ENCODE measurements at places on chromosomes 5 and 9.
A peak's percentile ranks its signal among the peaks of the same experiment; 100 is the strongest.

GRCh38 chr9:133126697-133127339, 5.8 kb upstream of the RALGDS start:
- DNase-seq, result no peak

DNA sequence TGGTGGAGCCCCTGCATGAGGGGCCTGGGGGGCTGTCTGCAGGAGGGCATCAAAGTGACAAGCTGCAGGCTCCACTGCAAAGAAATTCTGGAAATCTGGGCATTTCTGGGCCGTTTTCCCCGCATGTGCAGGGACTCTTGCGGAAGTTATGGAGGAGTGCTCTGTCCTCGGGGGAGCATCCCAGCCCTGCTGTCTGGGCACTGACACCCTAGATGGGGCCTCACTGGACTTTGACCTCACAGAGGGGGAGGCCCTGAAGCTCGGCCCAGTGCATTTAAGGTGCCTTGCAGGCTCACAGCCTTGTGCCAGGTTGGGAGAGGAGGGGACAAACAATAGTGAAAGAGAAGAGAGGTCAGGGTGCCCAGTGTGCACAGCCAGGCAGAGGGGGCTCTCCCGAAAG, 35.4 kb downstream of the LHX3 start:
- no peak for DNase-seq

GRCh38 chr5:120101771-120102170, 362.3 kb upstream of the PRR16 start:
- no peak for DNase-seq

DNA sequence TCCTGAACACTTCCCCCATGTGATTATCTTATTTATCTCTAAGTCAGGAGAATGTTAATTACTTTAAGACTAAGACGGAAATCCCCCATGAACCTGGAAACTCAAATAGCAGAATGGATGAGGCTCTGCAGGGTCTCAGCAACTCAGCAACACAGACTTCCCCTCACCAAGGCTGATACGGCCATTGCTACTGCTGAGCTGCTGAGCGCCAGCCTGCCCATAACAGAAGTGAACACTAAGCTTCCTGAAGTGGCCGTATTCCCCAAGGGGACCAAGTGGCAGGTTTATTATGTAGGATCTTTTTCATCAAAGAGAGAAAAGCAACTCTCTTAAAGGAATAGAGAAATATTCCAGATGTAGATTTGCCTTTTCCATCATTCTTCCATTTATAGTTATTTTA, 311.1 kb downstream of the RFX3 start:
- DNase-seq, result no peak

DNA sequence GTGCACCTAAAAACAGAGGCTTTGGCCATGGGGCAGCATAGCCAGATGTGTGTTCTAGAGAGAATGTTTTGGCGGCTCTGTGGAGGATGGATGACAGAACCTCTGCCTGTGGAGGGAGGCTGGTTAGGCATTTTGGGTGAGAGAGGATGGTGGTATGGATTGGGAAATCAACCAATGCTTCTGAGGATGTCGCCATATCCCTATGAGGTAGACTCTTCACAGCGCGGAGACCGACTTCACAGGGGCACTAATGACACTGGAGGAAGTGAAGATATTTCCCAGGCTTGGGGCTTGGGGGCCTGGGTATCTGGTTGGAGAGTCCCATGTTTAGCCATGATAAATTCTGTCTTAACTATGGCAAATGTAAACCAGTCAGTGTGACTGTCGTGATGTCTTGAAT, 140.6 kb upstream of the KLF4 start:
- DNase-seq, result no peak

GRCh38 chr5:170986598-170986997, 124.8 kb downstream of the RANBP17 start:
- DNase-seq, result no peak

DNA sequence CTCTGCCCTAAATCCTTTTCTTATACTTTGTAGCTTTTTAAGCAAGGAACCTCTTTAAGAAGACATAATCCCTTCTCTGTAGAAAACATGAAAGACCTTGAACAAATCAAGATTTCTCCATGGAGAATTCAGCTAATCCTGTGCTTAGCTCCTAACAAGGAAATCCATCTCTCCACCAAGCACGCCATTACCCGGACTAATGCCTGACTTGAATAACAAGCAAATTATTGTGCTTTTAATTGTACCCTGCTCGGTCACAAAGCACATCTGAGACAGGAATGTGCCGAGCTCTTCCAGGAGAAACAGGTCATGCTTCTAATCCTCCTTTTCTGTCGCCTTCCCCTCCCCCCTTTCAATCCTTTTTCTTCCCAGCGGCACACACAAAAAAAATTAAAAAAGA, 141.3 kb downstream of the PSAT1 start:
- no peak for DNase-seq

DNA sequence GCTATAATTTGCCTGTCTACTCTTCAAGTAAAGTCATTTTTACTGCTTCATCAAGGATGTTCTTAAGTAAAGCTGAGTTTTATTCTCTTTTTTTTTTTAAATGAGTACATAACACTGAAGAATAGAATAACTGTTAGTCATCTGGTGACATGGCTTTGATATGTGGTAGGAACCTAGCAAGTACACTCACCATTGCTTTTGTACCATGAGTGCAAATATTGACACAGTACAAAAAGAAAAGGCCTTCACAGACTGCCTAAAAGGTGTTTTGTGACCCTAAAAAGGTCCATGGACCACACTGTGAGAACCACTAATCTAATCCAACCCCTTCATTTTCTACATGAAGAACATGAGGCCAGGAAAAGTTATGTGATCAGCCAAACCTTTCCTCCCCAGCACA, 55.0 kb downstream of the ECPAS start:
- no peak for DNase-seq

GRCh38 chr5:174358276-174358675, 312.8 kb downstream of the NSG2 start:
- no peak for DNase-seq

DNA sequence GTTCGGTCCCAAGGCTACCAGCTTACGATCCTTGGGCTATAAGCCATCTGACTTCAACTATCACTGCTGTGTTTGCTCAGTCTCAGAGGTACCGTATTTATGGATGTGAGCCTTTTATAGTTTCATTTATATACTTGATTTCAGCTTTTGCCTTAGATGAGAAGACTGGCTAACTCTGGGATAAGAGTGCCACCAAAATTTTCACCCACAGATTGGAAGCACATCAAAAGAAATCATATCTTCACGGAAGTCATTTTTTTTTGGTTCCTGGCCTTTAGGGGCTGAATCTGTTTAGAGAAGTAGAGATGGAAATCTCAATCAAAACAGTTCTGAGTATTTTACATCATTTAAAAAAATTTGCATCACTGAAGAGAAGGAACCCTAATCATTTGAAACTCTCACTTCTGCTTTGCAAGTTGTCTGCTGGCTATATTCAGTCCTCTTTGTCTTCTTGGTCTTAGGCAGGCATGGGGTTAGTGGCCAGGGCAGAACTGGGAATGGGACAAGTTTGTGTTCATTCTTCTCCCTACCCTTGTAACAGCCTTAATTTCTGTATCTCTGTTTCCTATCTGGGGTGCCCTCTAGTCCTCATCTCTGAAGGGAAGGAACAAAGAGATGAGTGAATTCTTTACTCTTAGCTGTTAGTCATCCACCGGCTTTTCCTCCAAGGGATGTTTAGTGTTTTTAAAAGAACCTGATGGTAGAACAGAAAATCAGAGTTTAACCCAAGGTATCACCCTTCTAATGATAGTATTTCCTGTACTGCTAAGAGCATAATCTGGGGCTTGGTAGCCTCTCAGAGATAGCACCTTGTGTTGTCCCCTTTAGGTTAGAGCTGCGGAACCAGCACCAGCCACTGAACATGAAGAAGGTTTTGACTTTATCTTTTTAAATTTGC, 14.1 kb upstream of the TNFAIP8 start:
- DNase-seq, result peak; percentile 47

DNA sequence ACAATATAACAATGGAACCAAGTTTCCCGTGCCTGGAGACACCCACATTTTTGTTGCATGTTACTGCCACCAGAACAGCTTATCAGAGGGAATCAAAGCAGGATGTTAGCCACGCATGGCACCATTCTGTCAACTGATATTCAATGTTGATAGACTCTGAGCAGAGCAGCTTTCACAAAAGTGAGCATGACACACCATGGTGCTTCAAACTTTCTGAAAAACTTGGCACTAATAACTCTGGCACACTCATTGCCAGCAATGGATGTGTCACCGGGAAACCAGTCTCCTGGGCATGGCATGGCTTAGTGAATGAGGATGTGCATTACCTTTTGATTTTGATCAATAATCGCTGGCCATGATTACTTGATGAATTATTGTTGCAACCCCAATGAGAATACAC, 19.7 kb downstream of the NIPSNAP3B start:
- no peak for DNase-seq

DNA sequence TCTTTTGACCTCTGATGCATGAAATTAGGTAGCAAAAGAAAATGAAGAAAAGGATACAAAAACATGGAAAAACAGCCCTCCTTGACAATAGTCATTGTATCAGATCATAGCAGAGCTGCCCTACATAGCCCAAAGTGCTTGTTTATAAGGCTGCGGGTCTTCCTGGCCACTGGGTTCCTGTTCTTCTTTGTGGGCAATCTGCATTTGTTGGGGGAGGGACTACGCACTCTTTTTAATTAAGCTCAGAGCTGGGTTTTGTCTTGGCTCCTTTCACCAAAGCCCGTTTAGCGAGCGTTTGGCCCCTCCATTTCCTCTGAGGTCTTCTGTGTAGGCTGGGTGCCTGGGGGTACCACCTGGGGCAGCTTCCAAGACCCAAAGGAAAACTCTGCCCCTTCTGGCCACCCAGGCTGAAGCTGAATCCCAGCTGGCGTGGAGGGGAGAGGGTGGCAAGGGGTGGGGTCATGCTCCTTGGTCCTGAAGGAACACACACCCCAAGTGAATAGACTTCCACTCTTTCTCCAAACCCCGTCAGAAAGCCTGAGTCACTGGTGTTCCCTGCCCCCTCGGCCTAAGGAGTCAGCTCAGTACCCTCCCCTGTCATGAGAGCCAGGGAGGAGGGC, 6.5 kb upstream of the PAX5 start:
- DNase-seq, result no peak

DNA sequence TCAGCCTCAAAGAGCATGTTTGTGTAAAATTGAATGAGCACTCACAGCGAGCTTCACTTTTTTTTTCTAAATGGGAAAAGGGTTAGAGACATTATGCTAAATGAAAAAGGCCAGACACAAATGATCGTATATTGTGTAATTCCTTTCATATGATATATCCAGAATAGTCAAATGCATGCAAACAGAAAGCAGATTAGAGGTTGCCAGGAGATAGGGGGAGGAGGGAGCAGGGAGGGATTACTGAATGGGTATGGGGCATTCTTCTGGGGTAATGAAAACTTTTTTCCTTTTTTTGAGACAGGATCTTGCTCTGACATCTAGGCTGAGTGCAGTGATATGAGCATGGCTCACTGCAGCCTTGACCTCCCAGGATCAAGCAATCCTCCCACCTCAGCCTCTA, 47.1 kb downstream of the DMAC1 start:
- DNase-seq, result no peak

DNA sequence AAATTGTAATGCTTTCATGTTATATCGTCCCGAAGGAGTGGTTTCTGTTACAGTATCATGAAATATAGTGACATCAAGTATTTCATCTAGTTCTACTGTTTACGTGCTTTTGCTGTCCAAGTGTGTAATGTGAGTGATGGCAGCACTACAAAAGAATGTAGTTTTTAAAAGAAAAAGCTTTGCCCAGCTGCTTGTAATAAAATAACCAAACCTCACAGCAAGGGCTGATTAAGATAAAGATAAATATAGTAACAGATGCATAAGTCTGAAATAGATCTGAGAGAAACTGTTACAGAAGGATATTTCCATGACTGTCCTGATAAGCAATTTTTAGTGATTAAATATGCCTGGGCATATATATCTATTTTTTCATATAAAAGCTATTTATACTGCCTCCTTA, 106.4 kb downstream of the AUH start:
- no peak for DNase-seq

DNA sequence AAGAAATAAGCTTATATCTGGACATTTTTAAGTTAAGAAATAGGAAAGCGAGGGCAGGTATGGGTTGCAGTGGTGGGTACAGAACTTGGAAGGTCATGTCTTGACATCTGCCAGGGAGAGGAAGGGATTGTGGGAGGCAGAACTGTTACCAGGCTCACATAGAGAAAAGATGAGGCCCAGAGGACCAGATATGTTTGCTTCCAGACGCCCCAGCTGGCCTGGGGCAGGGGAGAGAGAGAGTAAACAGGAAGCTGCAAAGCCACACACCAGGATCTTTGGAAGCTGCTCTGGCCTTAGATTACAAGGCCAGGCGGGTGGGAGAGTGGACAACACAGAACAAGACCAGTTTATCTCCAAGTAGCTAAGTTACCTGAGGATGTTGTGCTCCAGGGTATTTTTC, 71.2 kb downstream of the MARCHF11 start:
- DNase-seq, result no peak

DNA sequence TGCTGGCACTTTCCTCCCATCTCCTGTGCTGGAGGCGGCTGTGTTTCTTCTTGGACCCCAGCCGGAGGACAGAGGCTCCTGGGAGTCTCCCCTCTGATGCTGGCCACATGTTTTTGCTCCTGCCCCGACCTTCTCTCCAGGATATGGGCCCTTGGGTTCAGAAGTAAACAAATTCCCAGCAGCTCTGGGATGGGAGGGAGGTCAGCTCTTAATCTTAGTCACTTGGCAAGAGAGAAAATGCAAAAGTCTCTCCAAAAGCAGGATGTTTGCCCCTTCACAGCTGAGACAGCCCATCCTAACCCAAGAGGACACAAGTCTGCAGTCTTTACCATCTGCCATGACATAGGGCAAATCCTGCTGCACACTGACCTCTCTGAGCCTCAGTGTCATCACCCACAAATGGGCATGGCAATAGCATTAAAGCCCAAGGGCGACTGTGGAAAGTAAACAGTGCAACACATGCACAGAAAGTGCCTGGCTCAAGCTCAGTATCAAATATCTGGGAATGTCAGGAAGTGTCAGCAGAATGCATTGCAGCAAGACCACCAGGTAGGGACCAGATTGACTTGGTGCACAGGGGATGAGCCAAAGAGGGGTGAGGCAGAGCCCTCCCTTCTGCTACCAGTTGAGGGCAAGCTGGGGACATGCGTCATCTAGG, 117.0 kb upstream of the CXCL14 start:
- DNase-seq, result no peak

Measured in CD4-positive, alpha-beta T cell treated with Interleukin-17A for 1 hour (primary cell).